ENCODE measurements at places on chromosomes 13 and 19.

DNA sequence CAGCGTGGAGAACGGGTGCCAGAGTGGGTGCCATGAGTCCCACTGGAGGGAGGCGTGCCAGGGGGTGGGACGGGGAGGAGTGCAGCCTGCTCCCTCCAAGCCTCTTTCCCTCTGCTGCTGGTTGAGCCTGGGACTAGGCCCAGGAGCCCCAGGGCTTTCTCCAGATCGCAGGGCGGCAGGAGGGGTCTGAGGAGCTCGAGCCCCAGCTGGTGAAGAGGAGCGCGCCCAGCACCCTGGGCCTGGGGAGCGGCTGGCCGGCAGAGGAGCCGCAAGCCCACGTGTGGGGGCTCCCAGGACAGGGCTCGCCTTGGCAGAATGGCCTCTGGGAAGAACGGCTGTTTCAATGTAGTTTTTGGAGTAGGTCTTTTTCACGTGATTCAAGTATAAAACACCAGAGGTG is 12.2 kb upstream of the DCUN1D2 start:
- DNase-seq: no peak

DNA sequence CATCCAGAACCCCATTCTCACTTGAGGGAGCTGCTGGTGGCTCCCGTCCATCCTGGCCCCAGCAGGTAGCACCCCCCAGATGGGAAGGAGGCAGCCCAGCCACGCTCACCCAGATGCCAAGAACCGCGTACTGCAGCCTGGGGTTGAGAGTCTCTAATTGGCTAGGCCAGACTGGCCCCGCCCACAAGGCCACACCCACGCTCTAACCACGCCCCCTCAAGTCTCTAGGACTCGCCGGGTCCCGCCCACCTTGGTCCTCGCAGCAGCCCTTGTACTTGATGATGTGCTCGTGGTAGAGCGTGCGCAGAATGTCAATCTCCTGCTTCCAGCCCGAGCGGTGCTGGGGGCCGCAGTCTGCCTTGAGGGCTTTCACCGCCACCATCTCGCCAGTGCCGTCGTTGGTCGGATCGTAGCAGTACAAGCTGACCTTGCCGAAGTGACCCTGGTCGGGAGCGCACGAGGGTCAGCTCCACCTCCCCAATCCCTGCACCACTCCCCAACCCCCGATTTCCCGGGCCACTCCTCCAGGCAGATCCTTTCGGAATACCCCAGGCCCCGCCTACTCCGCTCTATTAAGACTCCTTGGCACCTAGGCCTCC is 14.5 kb upstream of the ICAM3 start:
- no peak for DNase-seq

- no peak for DNase-seq
Measured at GRCh38 chr19:57688011-57688763, 6.4 kb downstream of the ZNF551 start.

DNA sequence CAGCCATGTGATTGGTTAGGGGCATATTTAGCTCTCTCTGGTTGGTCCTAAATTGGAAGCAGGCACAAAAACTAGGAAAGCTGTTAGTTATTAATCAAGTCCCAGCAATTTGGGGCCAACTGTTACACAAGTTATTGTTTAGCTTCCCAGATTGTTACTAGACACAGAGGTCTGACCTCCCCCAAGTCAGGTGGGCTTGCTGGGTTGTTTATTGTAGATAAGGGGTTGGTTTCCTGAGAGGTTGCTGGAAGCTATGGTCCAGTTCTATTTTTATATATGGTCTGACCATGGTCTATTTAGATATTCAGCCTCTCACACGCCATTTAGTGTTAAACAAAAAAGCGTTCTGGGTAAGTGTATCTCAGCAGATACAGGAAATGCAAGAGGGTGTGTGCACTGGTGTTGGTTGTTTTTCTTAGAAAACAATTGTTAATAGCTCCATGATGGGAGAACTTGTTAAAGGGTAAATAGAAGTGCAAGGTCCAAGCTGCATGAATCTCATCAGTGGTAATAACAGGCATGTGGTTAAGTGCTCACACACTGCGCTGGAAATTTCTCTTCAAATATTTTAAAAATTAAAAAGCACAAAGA is 150.0 kb downstream of the RAP2A start:
- DNase-seq: no peak
